Activated T-helper 1 cell treated with Interleukin-2 at 50 U/mL for 16 hours (primary cell): ENCODE measurements at places on chromosomes 4 and X.

- DNase-seq, result no peak
These were observed 177.2 kb downstream of the AMELX start for GRCh38 chrX:11470250-11470974.

GRCh38 chr4:33088713-33089112, 2368.5 kb downstream of the PCDH7 start:
- no peak for DNase-seq

DNA sequence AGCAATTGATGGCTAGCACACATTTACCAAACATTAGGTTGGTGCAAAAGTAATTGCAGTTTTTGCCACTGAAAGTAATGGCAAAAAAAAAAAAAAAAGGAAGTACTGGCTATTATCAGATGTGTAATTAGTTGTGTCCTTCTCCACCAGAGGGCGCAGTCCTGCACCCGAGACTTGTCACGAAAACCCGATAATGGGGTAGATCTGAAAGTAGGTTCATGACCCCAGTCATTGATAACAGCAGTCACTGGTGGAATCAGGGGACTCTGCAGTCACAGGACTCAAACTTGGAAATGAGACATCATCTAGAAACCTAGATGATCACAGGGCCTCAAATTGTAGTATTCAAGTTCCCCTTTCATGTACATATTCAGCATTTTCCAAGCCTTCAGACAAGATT, 13.1 kb upstream of the ACOT9 start:
- DNase-seq, result peak; percentile 33

DNA sequence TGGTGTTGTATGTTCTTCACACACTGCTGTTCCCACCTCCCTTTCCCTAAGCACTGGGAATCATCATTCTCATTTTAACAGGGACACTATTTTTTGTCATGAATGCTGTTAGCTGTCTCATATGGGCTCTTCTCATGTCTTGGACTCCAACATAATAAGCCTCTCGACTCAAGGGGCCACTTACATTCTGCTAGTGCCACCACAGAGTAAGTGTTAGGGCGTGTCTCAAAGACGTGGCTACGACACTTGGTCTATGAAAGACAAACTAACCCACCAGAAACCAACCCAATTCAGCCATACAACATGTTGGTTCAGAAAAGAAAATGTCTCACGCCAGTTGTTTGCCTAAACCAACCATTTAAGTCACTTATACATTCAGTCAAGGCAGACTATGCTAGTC, 32.2 kb downstream of the SEL1L3 start:
- DNase-seq, result no peak

DNA sequence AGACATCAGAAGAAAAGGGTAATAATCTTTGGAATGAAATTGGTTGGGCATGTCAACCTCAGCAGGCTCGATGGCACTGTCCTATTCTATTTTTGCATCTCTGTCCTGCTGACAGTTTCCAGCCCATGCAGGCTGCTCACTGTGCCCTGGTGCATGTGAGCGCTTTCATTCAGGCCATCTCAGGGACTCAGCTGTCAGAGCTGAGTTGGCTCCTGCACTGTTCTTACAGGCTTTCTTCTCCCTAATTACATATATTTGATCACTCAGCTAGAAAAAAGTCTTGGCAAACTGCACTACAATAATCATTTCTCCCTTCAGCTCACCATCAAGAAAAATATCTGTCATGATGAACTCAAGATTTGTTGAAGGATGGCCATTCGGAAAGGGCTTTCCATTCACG, 84.7 kb downstream of the RASL11B start:
- DNase-seq, result no peak

GRCh38 chr4:122423246-122423645, 33.3 kb downstream of the IL2 start:
- no peak for DNase-seq

DNA sequence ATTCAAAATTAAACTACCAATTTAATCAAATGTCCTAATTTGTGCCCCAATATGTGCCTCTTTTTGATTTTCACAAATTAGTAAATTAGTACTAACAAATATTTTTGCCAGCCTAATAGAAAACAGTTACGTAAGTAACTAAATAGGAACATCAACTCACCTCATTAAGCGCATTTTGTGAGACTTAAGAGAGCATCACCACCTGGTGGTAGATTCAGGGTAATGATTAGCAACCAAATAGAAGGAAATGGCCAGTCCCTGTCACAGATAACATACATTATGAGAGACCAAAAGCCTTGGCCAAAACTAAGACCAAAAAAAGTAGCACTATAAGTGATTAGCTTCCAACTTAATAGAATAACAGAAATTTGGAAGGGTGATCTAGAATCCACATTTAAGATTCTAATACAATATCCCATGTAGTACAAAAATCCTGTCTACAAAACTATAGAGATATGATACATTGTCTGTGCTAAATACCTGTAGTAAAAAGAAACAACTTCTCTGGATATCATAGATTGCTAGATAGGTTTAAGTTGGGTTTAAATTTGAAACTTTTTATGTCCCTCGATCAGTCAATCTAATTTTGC, 46.7 kb downstream of the C4orf46 start:
- DNase-seq, result no peak

GRCh38 chr4:130210864-130211263, 1114.9 kb downstream of the C4orf33 start:
- DNase-seq, result no peak

DNA sequence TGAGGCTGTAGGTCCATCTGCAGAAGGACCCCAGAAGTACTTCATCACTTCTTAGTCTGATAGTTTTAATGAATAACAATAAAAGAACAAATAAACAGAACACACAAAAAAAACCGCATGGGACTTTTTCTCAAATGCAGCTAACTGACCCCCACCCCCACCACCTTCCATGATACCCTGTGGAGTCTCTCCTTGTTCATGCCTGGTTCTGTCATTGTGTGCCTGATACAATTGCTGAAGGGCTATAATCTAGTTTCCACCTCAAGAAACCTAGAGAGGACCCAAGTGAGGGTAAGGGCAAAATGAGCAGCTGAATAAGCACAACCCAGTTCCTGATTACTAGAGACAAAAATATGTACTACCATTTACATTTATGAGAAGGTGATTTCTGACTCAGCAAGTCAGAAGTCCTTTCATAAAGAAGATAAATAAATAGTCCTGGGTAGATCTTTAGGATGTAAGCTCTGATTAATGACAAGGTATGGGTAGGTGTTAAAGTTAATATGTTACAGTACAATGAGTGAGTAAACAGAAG, 155.1 kb downstream of the TMA16 start:
- no peak for DNase-seq

GRCh38 chr4:114734594-114734993, 136.0 kb downstream of the UGT8 start:
- DNase-seq, result no peak

- no peak for DNase-seq
These were observed 187.4 kb downstream of the SOX3 start for GRCh38 chrX:140317462-140317861.

DNA sequence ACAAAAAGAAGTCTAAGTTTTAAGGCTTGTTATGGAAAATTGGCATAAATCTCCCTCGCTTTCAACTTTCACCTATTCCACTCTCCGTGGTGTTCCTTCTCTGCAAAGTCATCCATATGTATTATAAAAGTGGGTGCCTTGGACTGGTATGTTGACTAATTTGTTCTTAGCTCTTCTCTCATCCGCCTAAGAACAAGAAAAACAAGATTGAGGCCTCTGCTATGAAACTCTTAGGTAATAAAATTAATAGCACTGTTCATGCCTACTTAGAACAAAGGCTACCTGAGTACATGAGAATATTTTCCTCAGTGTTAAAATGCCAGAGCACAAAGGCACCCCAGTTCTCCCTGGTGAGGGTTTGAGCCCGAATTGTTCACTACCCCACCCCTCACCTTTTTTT, 1.3 kb downstream of the CNGA1 start:
- DNase-seq, result no peak

GRCh38 chr4:184472614-184473498, 1.5 kb downstream of the IRF2 start:
- DNase-seq, result peak; percentile 27

GRCh38 chr4:118224243-118224829, 128.5 kb downstream of the PRSS12 start:
- DNase-seq, result no peak

DNA sequence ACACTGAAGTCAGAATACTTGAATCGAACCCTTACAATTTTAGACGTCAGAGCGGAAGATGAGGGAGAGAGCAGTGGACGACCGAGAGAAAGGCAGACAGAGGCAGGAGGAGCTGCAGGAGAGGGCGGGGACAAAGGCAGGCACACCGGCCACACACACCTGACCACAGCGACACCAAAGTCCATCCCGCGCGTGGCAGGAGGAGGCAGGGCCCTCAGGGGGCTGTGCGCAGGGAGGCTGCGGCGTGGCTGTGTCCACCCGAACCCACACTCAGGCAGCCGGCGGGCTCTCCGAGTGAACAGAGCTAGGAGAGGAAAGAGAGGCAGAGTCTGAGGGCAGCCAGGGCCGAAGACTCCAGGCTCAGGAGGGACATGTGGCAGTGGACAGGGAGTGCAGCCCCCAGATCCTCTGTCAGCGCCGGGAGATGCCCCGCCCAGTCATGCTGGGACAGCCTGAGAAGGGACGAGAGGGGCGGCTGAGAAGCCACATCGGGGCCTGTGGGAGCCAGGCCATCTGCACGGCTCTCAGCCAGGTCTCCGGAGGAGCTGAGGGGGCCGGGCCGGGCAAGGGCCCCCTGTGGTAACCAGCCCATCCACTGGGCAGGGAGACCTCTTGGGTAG, 20.1 kb downstream of the GAK start:
- no peak for DNase-seq

DNA sequence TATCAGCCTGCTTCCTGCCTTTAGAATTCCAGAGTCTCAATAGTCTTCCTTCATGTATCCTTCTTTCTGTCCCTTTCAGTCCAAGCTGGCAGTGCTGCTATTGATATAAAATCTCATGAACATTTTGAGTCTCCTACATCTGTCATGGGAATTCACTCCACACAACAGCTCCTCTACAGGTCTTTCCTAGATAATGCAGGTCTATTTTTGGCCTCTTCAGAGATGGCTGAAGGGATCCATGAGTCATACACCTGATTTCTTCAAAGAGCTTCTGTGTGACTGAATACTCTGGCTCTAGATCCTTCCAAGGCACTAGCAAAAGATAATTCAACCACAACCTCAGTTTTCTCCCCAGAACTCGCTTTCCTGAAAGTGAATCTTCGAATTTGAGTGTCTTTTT, 115.4 kb downstream of the STPG2 start:
- no peak for DNase-seq

DNA sequence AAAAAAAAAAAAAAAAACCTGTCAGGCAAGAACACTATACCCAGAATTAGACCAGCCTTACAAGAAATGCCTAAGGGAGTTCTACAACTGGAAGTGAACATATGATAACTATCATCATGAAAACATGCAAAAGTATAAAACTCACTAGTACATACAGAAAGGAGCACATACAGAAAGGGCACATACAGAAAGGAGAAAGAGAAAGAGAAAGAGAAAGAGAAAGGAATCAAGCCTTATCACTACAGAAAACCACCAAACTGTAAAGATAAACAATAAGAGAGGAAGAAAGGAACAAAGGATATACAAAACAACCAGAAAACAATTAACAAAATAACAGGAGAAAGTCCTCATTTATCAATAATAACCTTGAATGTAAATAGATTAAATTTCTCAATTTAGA, 50.4 kb downstream of the PHKA1 start:
- DNase-seq, result no peak

DNA sequence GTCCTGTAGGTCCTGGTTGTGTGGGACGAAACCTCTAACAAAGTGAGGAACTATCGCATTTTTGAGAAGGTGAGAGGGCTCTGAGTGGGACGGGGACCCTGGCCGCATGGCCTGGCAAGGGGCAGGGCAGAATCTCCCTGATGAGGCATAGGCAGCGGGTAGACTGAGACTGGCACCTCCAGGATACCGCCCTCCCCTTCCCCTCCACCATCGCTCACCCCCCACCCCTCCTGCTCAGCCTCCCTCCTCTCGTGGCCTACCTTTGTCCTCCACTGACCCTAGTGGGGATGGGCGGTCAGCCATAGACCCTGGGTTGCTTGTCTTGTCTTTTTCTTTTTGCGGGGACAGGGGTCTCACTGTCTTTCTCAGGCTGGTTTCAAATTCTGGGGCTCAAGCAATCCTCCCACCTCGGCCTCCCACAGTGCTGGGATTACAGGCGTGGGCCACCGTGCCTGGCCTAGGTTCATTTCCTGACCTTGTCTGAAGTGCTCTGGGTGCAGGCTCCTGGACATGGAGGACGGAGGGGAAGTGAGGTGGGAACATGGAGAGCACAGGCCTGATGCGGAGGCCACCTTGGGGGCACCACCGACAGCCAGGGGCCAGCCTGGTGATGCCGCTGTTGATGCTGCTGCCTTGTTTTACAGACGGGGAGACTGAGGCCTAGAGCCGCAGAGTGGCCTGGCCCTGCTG, 10.5 kb upstream of the ADD1 start:
- DNase-seq, result no peak

GRCh38 chrX:40570346-40571093, 10.2 kb upstream of the ATP6AP2 start:
- DNase-seq, result no peak

- no peak for DNase-seq
These were observed 271.8 kb upstream of the TENM3 start for GRCh38 chr4:181971411-181971810.

- peak; percentile 94 for DNase-seq
These were observed at the start of the genes GRK4 and NOP14 for GRCh38 chr4:2963175-2963965. GRK4 (plus strand) TSS chr4:2963571; CDS start chr4:2964071, 500 bp downstream. NOP14 (minus strand) TSS chr4:2963406; CDS start chr4:2963319, 87 bp downstream.

DNA sequence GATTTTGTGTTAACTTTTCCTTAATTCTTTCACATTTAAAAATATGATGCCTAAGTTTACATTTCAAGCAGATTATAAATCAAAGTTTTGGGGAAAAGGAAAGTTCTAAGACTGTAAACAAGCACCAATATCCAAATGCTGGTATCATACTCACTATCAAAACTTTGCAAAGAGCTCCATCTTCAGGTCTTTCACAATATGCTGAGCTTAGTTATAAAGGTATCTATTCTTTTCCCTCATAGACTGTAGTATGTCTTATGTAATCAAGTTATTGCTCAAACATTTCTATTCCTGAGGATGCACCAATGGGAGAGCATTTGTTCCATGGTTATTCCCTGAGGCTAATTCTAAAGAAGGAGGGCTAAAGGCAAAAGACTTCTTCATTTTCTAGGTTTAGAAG, 207.9 kb upstream of the FAM241A start:
- DNase-seq, result no peak

GRCh38 chr4:180598281-180598680, 1644.9 kb upstream of the TENM3 start:
- DNase-seq, result no peak
